Hypothalamus (tissue), 51 donors: ENCODE measurements at places on chromosomes 4 and X.

GRCh38 chrX:18575744-18576143 lies 96.2 kb downstream of the RS1 start:
- DNase-seq, result no peak

DNA sequence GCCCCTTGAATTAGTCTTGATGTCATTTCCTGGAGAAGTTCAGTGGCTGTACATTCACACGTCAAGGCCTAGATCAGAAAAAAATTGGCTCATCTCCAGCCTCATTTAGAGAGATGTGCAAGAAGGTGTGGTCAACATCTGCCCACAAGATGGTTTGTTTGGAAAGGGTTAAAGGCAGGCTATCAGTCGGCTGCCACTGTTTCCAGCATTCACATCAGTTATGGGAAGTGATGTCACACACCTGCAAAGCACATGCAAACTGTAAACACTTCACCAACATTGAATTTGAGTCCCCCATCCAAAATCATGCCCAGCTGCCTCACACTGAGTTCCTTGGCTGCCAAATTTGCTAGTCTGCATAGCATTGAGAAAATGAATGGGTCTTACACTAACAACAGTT lies 498.3 kb upstream of the INTU start:
- DNase-seq, result no peak

DNA sequence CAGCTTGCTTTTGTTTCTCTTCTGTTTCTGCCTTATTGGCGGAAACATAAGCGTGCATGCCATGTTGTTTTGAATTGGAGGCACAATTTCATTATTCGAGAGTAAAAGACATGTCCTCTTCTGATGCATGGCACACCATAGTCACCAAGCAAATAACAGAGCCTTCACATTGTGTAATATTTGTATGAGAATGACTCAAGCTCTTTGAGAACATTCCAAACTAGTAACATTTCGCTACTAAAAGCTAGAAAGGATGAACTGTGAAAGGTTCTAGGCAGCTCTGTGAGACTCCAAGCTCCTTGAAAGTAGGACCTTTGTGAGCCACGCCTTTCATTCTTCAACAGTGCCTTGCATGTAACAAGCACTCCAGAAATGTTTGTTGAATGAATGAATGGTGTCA lies 9.2 kb upstream of the ANXA3 start:
- no peak for DNase-seq

DNA sequence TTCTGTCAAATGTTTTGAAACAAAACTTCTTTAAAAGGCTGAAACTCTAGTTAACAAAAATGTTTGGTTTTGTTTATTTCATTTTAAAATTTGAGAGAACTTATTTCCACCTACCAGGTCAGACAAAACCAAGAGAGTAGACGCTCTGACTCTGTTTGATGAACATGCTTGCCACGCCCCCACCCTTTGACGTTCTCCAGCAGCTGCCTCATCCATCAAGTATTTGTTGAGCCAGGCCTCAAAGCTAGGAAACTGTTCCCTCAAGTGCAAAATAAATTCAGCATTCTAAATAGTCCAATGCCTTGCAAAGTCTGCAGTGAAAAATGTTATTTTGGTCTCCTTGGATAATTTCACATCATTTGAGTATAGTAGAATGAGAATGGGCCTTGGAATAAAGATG lies 121.6 kb downstream of the GUCY2F start:
- no peak for DNase-seq

DNA sequence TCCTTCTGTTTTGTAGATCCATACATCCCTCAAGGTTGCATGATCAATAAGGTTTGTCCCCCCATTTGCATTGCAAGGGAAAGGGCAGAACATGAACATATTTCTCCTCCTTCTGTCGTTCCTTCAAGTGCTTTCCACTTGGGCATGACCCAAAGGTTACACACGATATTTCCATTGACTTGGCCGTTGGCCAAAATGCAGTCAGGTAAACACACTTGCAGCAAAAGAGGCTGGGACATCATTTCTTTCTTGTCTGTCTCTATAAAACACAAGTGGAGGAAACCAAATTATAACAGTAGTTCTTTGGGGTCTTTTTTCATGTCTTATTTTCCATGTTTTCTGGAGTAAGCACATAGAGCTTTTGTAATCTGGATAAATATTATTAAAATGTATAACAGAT lies 156.1 kb downstream of the FRAS1 start:
- DNase-seq, result no peak

DNA sequence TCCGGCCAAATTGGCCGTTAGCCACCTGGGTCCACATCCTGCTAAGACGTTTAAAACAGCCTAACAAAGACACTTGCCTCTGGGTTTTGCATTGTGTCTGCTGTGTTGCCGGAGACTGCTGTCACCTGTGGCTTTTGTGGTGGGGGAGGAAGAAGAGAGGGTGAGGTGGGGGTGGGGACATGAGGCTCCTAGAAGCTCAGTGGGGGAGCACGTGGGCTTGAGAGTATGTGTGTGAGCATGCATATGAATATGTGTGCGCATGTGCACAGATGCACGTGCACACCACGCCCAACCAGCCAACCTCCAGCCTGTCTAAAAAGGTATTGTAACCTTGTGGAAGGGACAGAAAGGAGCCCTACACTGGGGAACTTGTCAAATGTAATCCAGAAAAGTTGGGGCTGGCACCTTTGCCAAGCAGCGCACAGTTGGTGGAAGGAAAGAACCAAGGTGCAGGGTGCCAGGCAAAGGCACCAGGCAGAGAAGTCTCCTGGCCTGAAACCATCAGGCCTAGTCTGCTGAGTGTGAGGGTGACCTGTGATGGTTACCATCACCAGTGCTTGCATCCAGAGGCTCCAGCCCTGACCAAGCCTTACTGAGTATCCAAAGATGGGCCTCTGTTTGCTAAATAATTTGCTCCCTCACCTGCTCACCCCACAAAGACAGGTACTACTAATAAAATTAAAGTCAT lies 10.1 kb upstream of the SASH3 start:
- DNase-seq, result no peak

DNA sequence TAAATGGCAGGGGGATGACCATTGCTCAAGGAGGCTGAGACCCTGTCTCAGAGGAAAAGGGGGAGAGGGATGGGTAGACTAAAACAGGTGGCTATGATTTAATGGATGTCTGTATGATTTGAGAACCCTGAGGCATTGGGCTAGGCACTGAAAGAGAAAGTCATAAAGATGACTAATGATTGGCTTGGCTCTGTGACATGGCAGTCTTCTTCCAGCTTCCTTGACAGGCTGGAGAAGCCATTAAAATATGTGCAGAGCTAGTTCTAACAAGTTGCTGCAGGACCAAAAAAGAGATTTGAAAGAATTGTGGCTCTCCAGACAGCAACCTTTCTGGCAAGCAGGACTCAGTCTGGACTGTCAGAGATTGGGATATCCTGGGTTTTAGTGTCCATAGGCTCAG lies 53.6 kb downstream of the AMER1 start:
- no peak for DNase-seq

DNA sequence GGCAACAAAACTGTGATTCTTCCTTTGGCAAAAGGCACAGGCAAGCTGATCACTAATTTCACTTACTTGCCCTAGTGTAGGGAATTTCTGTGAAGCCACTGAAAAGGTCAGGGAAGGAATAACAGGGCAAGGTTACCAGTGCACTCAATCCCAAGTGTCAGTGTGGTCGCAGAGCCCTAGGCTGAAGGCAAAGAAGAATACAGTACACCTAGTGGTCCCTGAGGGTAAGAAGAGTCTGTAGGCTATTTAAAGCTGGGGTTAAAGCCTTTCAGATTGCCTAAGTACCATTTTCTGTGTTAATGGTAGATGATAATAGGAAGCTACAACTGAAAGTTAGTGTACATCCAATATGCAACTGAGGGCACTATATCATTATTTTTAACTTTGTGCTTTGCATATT lies 173.6 kb upstream of the NRK start:
- DNase-seq, result no peak

DNA sequence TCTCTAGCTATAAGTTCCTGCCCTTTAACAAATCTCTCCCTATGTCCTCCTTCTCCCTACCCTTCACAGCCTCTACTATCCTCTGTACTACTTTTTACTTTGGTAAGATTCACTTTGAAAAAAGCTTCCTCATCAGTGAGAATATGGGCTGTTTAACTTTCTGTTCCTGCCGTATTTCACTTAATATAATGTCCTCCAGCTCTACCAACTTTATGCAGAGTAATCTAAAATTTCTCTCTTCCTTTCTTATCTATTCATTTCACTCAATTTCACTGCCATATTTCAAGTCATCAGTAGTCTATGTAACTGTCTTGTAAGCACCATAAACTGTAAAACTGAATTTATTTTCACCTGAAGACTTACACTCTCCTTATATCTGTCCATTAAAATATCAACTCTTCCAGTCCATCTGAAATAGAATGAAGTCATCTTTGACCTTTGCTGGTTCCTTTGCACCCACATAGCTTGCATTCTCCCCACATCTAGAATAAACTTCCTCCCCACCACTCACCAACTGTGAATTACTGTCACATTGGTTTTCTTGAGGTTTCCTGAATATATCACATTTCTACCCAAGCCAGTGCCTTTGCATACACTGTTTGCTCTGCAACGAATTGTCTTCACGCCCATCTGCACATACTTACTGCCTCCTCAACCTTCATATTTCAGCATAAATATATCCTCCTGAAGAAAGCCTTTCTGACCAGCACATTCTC lies 54.6 kb downstream of the ARAP2 start:
- DNase-seq, result no peak

DNA sequence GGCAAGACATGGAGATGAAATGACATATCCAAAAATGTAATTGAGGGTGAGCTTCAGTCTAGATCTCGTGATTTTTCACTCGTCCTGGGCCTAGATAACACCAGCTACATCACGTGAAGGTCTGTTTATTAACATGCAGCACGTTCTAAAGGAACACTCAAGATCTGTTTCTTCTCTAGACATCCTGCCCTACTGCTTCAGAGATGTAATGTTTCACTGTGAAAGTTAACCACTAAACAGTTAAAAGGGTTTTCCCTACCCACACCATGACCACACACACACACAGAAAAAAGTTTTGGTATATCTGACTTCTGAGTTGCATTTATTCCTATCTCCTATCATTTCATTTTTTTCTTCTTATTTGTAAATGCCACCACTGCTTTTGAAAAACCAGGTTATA lies 52.3 kb upstream of the SMIM31 start:
- DNase-seq, result no peak

DNA sequence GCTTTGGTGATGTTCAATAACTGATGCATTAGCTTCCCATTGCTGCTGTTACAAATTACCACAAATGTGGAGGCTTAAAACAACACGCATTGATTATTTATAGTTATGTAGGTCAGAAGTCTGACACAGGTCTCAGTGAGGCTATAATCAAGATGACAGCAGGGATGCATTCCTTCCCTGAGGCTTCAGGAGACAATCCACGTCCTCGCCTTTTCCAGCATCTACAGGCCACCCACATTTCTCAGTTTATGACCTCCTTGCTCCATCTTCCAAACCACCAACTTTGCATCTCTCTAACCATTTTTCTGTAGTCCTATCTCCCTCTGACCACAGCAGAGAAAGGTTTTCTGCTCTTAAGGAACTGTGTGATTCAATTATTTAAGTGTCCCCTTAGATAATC lies 92.5 kb downstream of the GASK1B start:
- DNase-seq, result no peak

DNA sequence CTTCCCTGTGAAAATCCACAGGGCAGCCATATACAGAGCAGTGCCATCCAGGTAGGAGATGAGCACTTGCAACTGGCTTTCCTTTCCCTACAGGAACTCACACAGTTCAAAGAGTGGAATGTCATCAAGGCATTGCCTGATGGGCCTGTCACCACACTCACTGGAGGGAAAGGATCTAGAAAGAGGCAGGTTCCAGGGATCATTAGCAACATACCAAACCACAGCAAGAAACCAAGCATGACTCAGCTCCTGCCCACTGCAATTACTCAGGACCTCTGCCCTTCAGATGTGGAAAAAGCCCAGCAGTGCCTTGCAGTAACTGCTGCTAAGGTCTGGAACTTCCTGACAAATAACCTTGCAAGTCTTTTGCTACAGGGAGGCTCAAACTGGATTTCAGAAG lies 101.2 kb downstream of the ZNF674 start:
- no peak for DNase-seq

- DNase-seq, result no peak
These were observed 68.6 kb downstream of the ENPEP start for GRCh38 chr4:110544594-110544993.
